ENCODE measurements at places on chromosomes 4 and X. TPM values are rescaled to one million over a fixed set of nuclear protein-coding genes. Genes with fewer than 3 reads are reported as not detected.

- DNase-seq: no peak
- no peak overlapping the region for H3K4me3 ChIP-seq
Observed at GRCh38 chr4:52144372-52144771, 93.3 kb downstream of the SPATA18 start.

The ADH7 gene
- total RNA-seq: not detected

DNA sequence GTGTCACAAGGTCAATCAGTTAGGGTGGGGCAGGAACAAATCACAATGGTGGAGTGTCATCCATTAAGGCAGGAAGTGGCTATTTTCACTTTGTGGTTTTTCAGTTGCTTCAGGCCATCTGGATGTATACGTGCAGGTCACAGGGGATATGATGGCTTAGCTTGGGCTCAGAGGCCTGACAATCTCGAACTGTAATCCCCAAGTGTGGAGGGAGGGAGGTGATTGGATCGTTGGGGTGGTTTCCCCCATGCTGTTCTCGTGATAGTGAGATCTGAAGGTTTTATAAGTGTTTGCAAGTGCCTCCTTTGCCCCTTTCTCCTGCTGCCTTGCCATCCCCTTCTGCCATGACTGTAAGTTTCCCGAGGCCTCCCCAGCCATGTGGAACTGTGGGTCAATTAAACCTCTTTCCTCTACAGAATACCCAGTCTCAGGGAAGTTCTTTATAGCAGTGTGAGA lies 36.7 kb upstream of the STS start:
- DNase-seq: no peak
- H3K4me3 ChIP-seq: no peak overlapping the region

DNA sequence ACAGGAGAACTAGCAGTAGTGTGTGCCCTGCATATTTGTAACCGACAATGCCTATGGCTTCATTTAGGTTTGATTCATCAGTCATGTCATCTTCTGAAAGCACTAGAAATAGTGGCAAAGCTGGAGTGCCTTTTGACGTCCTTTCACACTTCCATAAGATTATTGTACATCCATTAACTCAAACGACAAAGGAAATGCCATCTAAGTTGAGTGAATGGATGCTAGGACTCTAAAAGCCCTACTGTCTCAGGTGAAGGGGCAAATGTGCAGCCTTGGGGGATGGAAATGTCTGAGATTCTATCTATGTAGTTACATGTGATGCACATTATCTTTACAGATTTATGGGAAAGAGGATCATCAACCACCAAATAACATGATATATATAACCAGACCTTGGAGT lies 1473.6 kb downstream of the STIM2 start:
- H3K36me3 ChIP-seq: no peaks in the 10 kb centered on the region
- H3K4me3 ChIP-seq: no peak overlapping the region
- H3K27ac ChIP-seq: no peak overlapping the region
- no peaks in the 10 kb centered on the region for H3K27me3 ChIP-seq
- no peak for DNase-seq

DNA sequence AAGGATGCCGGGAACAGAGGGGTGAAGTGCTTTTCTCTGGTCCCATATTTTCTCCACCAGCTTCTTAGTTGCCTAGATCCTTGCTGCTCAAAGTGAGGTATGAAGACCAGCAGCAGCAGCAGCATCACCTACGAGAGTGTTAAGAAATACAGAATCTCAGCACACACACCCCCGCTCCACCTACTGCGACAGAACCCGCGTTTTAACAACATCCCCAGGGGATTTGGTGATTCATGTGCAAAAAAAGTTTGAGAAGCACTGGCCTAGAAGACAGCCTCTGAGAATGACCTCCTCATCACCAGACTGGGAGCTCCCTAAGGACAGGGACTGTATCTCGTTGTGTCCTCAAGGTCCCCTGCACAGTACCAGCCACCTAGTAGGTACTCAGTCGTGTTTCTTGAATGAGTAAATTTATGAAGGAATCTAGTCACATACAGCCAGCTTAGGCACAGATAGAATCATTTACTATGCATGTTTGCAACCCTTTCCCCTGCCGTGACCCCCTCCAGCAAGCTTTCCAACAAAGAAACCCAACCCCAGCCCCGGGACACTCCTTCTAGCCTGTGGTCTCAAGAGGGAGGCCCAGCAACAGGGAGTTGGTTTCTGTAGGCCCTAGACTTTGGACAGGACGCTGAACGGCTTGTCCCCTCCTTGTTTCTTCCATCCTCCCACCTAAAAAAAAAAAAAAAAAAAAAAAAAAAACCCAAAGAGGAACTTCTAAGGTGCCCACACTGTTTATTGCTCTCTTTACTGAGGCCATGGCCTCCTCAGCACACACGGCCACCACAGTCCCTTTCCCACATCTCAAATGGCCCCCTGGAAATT lies 21.5 kb downstream of the RTL5 start:
- no peaks in the 10 kb centered on the region for H3K4me1 ChIP-seq
- H3K4me3 ChIP-seq: no peak overlapping the region
- no peak overlapping the region for H3K27ac ChIP-seq
- no peaks in the 10 kb centered on the region for H3K27me3 ChIP-seq
- DNase-seq: no peak

GRCh38 chrX:41259516-41259915 lies 74.4 kb upstream of the DDX3X start:
- no peaks in the 10 kb centered on the region for H3K27me3 ChIP-seq
- H3K4me1 ChIP-seq: no peaks in the 10 kb centered on the region
- H3K4me3 ChIP-seq: no peak overlapping the region
- no peak for DNase-seq

The MAGED4 gene
- total RNA-seq: 63.1 TPM

The ALAS2 gene
- not detected for total RNA-seq

GRCh38 chr4:21901831-21902230 lies 46.7 kb downstream of the KCNIP4 start:
- peak; percentile 85 for DNase-seq
- no peak overlapping the region for H3K4me3 ChIP-seq
- no peak overlapping the region for H3K27ac ChIP-seq
- no peaks in the 10 kb centered on the region for H3K27me3 ChIP-seq

GRCh38 chrX:120769576-120770341 lies 105.9 kb downstream of the CT47B1 start:
- DNase-seq: peak; percentile 75
- peaks cover 30% of the 10 kb centered on the region for H3K4me1 ChIP-seq
- no peak overlapping the region for H3K4me3 ChIP-seq
- H3K27me3 ChIP-seq: no peaks in the 10 kb centered on the region

The PTCHD1 gene
- total RNA-seq: not detected

The TLL1 gene
- not detected for total RNA-seq

The DMRTC1 gene
- total RNA-seq: not detected

DNA sequence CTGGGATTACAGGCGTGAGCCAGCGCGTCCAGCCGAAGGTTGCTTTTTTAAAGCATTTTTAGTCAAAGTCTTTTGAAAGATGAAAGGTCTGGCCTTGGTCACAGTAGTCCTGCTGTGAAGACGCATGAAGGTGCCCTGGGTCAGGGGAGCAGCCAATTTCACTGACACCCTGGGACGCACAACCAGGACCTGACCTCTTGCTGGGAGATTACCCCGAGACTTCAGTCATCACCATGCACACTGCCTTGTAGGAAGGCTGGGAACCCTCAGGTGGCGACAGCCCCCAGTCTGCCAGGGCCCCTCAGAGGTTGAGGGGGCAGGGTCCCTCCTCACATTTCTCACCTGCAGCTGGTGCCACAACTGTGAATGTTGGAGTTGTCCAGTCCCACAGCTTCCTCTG lies 53.2 kb downstream of the CPLX1 start:
- peaks cover 30% of the 10 kb centered on the region for H3K36me3 ChIP-seq
- DNase-seq: no peak
- no peaks in the 10 kb centered on the region for H3K27me3 ChIP-seq
- 0 out of 2 replicates have a peak, but pooled peaks cover 2% of the 10 kb centered on the region for H3K4me1 ChIP-seq
- H3K4me3 ChIP-seq: no peak overlapping the region
- H3K27ac ChIP-seq: no peak overlapping the region

The PAGE1 gene
- not detected for total RNA-seq

DNA sequence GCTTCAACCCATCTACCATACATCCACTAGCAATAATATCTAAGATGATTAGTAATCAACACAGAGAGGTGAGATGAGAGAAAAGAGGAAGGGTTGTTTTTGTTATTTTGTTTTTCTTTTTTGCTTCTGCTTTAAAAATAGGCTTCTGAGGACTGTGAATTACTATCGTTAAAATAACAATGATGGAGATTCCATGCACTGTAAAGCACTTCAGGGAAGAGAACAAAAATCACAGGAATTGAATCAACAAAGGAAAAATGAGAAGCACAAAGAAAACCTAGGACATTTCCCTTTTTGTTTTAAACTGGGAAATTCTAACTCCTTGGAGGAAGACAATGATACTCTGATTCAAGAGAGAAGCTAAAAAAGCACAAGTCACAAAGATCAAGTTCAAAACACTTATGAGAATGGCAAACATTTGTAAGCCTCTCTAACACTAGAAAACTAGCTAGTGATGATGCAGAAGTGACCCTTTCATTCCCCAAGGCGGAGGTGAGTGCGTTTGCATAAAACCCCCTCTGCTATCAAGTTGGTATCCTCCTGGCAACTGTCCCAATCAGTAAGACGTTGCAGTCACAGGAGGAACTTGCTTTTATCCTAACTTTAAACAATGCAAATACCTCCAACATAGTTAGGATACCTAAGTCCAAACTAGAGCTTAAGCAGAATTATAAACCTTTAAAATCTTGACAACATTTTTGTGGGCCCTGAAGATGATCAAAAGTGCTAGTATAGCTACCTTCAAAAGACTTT lies 308.5 kb downstream of the CAMK2D start:
- H3K4me1 ChIP-seq: no peaks in the 10 kb centered on the region
- H3K36me3 ChIP-seq: peaks cover 42% of the 10 kb centered on the region
- H3K27me3 ChIP-seq: no peaks in the 10 kb centered on the region

The SSX3 gene
- total RNA-seq: not detected

The POU3F4 gene
- not detected for total RNA-seq

The PRRG1 gene
- 9.2 TPM for total RNA-seq

DNA sequence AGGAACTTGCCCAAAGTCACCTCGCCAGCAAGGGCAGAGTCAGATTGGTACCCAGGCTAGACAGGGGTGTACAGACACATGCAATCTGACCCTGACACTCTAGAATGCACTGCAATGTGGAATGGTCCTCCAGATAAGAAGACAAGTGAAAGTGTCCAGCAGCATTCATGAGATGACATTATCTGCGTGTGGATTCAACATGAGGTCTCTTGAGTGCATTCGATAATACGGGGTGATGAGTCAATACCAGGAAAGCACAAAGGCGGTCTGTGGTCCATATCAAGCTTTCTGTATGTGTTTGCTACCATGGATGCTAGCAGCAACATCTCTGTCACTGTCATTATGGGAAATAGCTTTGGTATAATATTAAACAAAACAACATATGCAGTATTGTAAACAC lies 6.8 kb upstream of the XAGE3 start:
- H3K36me3 ChIP-seq: no peaks in the 10 kb centered on the region
- DNase-seq: no peak
- H3K27me3 ChIP-seq: no peaks in the 10 kb centered on the region
- no peak overlapping the region for H3K4me3 ChIP-seq
- no peak overlapping the region for H3K27ac ChIP-seq

DNA sequence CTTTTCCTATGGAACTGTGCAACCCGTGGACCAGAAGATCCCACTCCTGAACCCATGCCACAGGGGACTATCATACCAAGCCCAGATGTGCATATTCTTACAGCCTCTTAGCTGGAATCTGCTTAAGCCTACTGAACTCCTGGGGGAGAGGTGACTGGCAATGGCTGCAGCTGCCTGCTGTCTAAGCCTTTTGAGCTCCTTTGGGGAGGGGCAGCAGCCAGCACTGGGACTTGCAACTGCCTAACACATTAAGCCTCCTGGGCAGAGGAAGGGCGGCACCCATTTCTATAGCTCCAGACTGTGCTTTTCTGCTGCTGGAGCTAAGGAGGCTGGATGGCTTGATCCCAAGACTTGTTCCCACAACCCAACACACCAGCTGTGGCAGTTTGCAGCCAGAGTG lies 117.9 kb upstream of the VEGFC start:
- H3K4me3 ChIP-seq: no peak overlapping the region
- no peak overlapping the region for H3K27ac ChIP-seq
- DNase-seq: no peak

GRCh38 chr4:24249972-24250371 lies 334.4 kb downstream of the DHX15 start:
- H3K36me3 ChIP-seq: no peaks in the 10 kb centered on the region
- H3K4me1 ChIP-seq: no peaks in the 10 kb centered on the region
- no peak for DNase-seq
- peaks cover 30% of the 10 kb centered on the region for H3K27me3 ChIP-seq
- no peak overlapping the region for H3K27ac ChIP-seq

DNA sequence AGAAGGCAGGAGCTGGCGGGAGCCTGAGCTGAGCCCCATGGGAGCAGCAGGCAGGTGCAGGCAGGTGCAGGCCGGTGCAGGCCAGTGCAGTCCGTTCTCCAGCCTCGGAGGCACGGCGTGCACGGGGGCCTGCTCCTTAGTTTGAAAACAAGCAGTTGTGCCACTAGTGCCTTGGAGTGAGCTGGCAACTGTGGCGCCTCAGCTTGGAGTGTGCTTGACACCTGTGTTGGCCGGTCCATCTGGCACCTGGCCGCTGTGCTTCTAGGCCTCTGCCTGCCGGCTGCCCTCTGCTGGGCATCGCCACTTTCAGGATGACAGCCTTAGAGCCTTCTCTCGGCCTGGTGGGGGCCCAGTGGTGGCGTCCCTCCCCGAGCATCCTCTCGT lies 47.9 kb downstream of the RGS12 start:
- DNase-seq: no peak
- H3K4me3 ChIP-seq: no peak overlapping the region
- H3K4me1 ChIP-seq: 0 out of 2 replicates have a peak, but pooled peaks cover 4% of the 10 kb centered on the region
- no peak overlapping the region for H3K27ac ChIP-seq
- no peaks in the 10 kb centered on the region for H3K36me3 ChIP-seq

- no peak overlapping the region for H3K4me3 ChIP-seq
- H3K36me3 ChIP-seq: no peaks in the 10 kb centered on the region
- H3K27me3 ChIP-seq: no peaks in the 10 kb centered on the region
- H3K27ac ChIP-seq: no peak overlapping the region
Observed at GRCh38 chr4:170716868-170717267, 627.1 kb upstream of the AADAT start.

GRCh38 chrX:112636288-112636687 lies 43.5 kb downstream of the LHFPL1 start:
- H3K27ac ChIP-seq: peak overlapping the region; percentile 57
- H3K4me3 ChIP-seq: peak overlapping the region; percentile 17
- peaks cover 27% of the 10 kb centered on the region for H3K4me1 ChIP-seq
- peak; percentile 62 for DNase-seq
- no peaks in the 10 kb centered on the region for H3K27me3 ChIP-seq

GRCh38 chr4:33714971-33715370 lies 2529.3 kb downstream of the ARAP2 start:
- H3K27ac ChIP-seq: no peak overlapping the region
- no peaks in the 10 kb centered on the region for H3K36me3 ChIP-seq
- peaks cover 9% of the 10 kb centered on the region for H3K27me3 ChIP-seq

DNA sequence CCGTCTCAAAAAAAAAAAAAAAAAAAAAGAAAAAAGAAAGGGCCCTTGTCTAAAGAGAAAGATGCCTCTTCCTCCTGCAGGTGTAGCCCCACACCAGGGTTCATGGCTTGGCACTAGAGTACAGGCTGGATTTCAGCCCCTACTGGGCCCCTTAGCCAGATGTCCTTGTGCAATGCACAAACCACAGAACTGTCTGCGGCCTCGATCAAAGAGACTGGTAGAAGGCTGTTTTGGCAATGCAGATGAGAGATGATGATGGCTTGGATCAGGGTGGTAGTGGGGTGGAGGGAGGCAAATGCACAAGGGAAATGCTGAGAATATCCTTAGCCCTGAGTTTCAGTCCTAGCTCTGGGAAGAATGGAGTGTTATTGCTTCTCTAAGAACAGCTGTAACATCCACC lies 26.5 kb upstream of the TSR2 start:
- H3K4me3 ChIP-seq: no peak overlapping the region
- DNase-seq: peak; percentile 2
- H3K4me1 ChIP-seq: no peaks in the 10 kb centered on the region
- H3K27me3 ChIP-seq: no peaks in the 10 kb centered on the region

The PPEF2 gene
- not detected for total RNA-seq
